ENCODE measurements at places on chromosomes 11 and 22. TPM values are rescaled to one million over a fixed set of nuclear protein-coding genes. Genes with fewer than 3 reads are reported as not detected.
A peak's percentile ranks its signal among the peaks of the same experiment; 100 is the strongest.

The CREB3L1 gene
- polyA plus RNA-seq: 40.8 TPM

The SNX32 gene
- 0.61 TPM for polyA plus RNA-seq

The SHISA8 gene
- polyA plus RNA-seq: not detected

The OR51E2 gene
- not detected for polyA plus RNA-seq

The PATE2 gene
- polyA plus RNA-seq: not detected

The ACR gene
- 0.19 TPM for polyA plus RNA-seq

The KCTD14 gene
- polyA plus RNA-seq: 8.9 TPM

The MCAM gene
- 54.8 TPM for polyA plus RNA-seq

The GTSE1 gene
- 2.7 TPM for polyA plus RNA-seq

The RBMXL2 gene
- not detected for polyA plus RNA-seq

GRCh38 chr22:19430890-19431541, 517 bp downstream of the HIRA start:
- peak; percentile 78 for DNase-seq

DNA sequence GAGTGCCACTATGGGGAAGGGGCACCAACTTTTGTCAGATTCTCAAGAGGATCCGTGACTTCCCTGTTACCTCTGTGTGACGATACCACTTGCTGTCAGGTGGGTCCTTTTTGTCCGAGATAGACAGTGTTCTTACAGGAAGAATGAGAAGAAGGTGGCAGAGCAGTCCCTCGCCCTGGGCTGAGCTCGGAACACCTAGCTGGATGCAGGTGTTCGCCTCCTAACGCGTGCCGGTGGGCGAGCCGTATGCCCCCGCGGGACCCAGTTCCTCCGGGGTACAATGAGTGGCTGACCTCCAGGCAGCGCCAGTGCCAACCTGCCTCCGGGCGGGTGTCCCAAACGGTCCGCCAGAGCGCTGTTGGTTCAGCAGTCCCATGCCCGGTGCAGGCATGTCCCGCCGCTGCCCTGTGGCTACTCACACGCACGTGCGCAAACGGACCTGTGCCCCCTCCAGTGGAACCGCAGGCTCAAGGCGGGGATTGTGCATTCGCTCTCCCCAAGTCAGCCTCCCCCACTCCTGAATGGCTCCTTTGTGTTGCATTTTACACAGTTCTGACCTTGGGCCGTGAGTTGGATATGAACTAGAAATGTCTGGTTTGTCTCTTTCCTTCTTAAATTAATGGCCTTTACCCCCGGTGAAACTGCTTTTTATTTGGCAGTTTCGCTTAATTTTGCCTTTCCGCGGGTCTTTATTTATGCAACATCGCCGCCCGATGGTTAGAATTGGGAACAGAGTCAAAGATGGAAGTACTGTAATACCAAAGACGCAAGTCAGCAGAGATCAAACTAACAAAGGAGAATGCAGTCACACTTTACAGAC, 1.1 kb upstream of the ABTB2 start:
- DNase-seq: peak; percentile 90

GRCh38 chr11:63939397-63939891, 642 bp downstream of the NAA40 start:
- DNase-seq: no peak

GRCh38 chr22:32587449-32587848, 112.8 kb downstream of the FBXO7 start:
- DNase-seq: no peak

- DNase-seq: peak; percentile 1
These were observed 4.2 kb downstream of the SSH3 start for GRCh38 chr11:67307545-67308001.

GRCh38 chr11:87767615-87768014, 407.6 kb downstream of the RAB38 start:
- no peak for DNase-seq

- DNase-seq: peak; percentile 21
These were observed 72.7 kb upstream of the PITPNB start for GRCh38 chr22:27991586-27992293.

DNA sequence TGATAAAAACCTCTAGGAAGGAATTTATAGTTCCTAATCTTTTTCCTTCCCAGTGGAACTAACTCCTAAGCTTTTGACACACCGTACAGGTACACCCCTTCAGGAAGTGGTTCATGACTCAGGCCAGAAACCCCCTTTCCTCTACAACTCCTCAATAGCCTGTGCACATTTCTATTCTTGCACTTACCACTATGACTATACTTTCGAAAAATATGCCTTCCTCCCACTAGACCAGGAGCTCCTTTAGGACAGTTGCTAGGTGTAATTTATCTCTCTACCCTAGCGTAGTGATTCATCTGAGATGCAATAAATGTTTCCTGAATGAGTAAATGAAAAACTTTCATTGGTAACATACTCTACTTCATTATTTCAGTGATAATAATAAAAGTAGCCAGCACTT, 14.5 kb downstream of the MAP6 start:
- no peak for DNase-seq

- peak; percentile 75 for DNase-seq
These were observed 8.8 kb downstream of the BCL9L start for GRCh38 chr11:118916842-118917388.

- no peak for DNase-seq
These were observed 72.4 kb upstream of the ISX start for GRCh38 chr22:34993548-34993947.

Measured in stomach (tissue), 19 donors.